Stimulated activated CD8-positive, alpha-beta memory T cell treated with anti-CD3 and anti-CD28 coated beads, Interleukin-7, amount 100 ng/mL, for 1 hour (primary cell): ENCODE measurements at places on chromosomes 2 and 18.

DNA sequence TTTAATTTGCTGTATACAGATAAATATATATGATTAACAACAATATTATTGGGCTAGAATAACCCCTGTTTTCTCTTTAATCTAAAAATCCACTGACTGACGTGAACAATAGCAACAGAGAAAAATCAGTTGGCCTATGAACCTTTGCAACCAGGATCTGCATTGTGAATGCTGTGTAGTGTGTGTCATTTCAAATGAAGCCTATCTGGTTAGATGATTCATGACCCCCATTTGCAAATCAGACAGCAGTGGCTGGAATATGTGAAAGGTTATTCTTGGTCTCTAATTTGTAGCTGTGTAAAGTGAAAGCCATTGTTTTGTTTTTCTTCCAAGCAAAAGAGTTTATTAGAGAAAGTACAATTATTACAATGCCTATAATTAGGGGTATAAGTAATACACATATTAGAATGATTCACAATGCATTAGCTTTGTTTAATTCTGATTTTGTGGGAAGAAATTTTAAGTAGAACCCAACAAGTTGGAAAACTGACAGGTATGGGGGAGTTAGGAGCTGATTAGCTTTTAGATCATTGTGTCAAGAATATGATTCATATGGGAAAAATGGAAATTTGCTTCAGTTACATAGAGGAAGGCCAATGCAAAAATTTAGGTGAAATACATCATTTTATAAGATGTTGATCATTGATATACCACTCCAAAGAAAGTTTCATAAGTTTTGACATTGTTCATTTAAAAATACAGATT is 1362.2 kb upstream of the TMEFF2 start:
- DNase-seq: no peak

DNA sequence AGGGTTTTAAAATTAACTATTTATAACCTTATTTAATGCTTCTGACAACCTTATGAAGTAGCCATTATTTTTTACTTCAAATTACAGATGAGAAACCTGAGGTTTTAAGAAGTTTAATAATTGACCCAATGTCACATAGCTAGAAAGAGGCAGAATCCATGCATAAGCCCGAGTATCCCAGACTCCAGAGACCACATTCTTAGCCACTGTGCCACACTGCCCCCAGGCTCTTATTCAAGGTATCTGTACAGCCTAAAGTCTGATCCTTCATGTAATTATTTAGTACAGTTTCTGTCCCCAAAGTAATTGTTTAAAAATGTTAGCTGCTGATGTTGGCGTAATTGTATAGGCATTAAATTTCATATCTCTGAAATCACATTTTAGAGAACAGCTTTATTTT is 124.7 kb upstream of the LRRTM1 start:
- no peak for DNase-seq

- DNase-seq: no peak
Measured at GRCh38 chr2:174036825-174037224, 71.7 kb upstream of the SP3 start.

- DNase-seq: no peak
Measured at GRCh38 chr2:65613968-65614555, 181.7 kb upstream of the SPRED2 start.

DNA sequence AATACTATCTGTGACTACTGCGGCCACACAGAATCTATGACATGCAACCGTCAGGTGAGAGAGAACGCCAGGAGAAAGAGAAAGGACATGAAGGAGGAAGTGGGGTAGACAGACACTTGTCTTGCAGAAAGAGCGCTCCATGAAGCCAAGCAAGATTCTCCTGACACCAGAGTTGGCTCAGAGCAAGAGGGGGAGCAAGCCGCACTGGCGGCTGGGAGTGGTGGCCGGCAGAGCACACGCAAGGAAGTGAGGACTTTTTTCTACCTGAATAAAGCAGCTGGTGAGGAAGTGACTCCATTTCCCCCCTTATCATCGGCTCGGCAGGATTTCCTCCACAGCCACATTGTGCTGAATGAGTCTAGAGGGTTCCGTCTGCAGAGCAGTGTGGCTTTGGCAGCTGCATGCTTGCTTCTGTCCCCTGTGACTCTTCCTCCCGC is 181.6 kb downstream of the BCL2 start:
- DNase-seq: no peak

DNA sequence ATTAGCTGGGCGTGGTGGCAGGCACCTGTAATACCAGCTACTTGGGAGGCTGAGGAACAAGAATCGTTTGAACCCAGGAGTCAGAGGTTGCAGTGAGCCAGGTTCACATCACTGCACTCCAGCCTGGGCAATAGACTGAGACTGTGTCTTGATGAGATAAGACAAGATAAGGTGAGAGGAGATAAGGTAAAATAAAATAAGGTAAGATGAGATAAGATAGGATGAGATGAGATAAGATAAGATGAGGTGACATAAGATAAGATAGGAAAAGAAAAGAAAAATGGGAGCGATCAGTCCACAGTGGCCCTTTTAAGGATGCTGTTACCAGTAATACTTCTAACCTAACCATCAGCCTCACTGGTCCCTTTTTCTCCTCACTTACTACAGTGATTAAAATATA is 134.3 kb upstream of the UNC80 start:
- no peak for DNase-seq

DNA sequence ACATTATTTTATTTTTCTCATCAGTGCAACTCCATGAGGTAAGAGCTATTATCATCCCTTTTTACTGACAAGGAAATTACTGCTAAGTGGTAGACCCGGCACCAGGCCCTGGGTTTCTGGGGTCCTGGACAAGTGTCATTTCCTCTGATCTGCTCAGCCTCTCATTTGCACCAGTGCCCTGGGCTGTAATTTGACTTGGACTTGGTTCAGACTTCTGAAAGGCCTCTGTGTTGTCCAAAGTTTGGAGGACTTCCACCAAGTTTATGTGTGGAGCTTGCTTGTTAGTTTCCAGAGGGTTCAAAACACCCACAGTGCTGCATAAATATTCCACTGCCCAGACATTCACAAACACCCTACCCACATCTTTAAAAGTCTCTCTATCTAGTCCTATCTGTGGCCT is 44.0 kb upstream of the PPP1CB start:
- no peak for DNase-seq

GRCh38 chr2:39712953-39713352 is 47.2 kb downstream of the TMEM178A start:
- no peak for DNase-seq

DNA sequence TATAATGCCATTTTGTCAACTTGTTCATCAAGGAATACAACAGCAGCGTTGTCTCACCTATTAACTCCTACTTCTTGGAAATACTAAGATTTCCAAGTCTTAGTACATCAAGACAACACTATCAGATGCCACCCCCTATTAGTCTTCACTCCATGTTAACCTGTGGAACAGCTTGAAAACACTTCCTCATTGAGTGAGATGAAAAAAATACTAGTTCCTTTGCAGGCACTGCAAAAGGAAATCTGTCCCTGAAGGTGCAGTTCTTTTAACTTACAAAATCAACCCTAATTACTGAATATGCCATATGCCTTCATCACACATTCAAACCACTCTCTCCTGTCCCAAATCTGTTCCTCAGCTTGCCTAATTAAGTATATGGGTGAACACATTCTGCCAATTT is 4.0 kb downstream of the CWC22 start:
- no peak for DNase-seq

- no peak for DNase-seq
Measured at GRCh38 chr2:124489686-124490085, 464.6 kb downstream of the CNTNAP5 start.

DNA sequence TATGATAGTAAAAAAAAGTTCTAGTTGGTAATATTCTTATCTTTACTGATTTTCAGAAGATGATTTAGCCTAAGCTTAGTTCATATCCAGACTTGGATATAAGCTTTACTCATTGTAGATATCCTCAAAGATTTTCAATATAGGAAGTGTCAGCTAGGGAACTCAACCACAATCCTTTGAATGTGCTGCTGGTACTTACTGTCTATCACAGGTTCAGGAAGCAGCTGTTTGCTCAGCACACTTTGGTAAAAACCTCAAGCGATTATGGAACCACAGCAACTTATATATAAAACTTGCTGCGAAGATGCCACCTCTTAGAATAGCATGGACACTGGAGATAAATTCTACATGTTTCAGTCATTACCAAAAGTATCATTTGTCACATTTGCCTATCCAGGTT is 60.1 kb upstream of the TNFRSF11A start:
- DNase-seq: no peak

DNA sequence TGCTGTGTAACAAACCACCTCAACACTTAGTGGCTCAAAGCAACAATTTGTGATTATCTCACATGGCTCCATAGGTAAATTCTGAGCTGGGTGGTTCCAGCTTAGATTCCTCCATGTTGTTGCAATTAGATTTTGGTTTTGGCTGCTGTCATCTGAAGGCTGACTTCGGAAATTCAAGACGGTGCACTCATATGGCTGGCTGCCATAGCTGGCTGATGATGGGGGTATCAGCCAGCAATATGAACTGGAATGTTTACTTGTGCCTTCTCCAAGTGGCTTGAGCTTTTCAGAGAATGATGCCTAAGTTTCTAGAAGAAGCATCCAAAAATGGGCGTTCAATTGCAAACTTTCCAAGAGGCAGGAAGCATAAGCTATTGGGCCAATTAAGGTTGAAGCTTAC is 213.1 kb downstream of the GCA start:
- no peak for DNase-seq

DNA sequence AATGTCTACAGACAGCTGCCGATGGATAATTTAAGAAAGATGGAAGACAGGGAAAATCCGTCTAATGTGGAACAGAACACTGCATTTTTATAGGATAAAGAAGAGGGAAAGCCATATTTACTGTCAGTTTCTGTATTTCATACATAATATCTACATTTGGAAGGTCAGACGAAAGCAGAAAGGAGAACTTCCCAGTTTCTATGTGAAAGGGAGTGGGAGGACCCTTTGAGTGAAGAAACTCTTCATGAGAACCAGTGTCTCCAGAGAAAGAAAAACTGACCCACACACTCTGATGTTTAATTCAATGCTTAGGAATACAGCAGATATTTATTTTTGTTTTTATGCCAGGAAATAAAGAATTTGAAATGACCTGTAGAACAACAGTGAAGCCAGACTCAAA is 127.2 kb downstream of the CALCRL start:
- DNase-seq: no peak

DNA sequence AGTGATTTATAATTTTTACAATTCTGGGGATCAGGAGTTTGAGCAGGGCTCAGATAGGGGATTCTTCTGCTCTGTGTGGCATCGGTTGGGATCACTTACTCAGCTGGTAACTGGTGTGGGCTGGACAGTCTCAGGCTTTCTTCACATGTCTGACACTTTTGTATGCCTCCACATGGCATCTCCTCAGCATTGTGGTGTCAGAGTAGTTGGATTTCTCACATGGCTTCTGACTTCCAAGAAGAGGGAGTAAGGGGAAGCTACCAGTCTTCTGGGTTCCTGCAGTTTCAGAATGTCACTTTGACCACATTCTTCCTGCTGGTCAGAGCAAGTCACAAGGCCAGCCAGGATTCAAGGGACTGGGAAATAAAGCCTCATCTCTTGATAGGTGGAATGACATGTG is 55.6 kb downstream of the NCOA1 start:
- no peak for DNase-seq

- no peak for DNase-seq
Measured at GRCh38 chr18:55384551-55385275, 203.3 kb downstream of the TCF4 start.

DNA sequence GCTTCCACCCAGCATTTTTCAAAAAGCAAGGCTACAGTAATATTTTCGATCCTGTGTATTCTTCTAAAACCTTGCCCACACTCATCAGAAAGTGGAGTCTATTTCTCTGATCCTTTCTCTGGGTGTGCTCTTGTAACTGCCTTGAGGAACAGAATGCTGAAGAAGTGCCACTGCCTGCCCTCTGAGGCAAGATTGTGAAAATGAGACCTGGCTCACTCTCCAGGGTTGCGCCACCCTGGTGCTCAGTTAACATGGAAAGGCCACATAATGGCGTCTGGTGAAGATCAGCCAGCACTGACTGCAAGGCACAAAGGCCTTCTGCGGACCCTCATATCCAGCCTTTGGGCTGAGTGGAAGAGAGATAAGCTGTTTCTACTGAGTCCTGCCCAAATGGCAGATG is 11.2 kb upstream of the SH3RF3 start:
- no peak for DNase-seq

DNA sequence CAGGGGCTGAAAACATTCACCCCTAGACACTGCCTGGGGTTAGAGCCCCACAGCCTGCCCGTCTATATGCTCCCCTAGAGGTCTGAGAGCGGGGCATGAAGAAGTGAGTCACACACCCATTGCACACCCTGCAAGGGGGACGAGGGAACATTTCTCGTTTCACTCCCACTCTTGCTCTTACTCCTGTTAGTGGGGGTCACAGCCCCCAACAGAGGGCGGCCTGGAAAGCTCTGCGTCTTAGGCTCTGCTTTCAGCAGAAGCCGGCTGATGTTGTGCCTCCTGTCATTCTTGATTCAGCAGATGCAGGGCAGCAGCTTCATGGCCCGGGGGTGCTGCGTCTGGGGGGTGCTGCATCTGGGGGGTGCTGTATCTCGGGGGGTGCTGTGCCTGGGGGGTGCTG is 141.3 kb downstream of the ASB1 start:
- DNase-seq: no peak

GRCh38 chr2:144358979-144359541 is 160.9 kb downstream of the ZEB2 start:
- DNase-seq: no peak

GRCh38 chr2:222882484-222882928 is 21.7 kb downstream of the ACSL3 start:
- DNase-seq: no peak

GRCh38 chr2:14053105-14053504 is 579.4 kb upstream of the LRATD1 start:
- no peak for DNase-seq

DNA sequence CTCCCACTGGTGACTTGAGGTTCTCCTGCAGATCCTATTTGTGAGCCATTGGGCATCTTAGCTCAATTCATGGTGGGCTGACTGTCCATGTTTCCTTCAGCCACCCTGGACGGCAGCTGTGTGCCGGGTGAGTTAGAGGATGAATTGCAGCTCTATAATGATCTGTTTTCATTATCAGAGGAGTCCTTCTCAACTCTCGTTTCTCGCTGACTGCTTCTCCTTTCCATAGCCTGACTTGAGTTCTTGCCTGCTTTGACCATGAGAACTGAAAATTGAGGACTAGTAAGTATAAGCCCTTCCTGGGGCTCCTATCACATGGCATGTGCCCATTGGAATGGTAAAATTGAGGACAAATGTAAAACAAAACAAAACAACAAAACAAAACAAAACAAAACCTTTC is 121.8 kb downstream of the CDC42EP3 start:
- no peak for DNase-seq

GRCh38 chr2:162252153-162252552 is 8.9 kb upstream of the FAP start:
- DNase-seq: no peak

DNA sequence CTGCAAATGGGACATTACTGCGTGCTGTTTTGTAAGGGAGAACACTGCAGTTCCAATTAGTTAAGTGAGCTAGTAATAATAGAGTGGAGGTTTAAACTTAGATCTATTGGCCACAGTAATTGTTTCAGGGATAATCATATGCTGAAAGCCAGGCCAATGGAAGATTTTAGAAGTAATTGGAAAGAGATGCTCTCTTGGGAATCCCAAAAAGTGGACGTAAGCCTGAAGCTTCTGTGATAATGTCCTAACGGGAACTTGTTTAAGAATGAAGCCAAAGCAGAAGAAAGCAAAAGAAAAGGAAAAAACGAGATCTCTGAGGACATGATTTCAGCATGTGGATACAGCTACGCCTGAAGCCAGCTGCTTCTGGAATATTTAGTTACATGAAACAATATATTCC is 594.6 kb downstream of the SLC4A3 start:
- DNase-seq: no peak
